ENCODE measurements at places on chromosomes 5 and 9. TPM values are rescaled to one million over a fixed set of nuclear protein-coding genes. Genes with fewer than 3 reads are reported as not detected.

The ZNG1A gene
- total RNA-seq, result 18.9 TPM

The CCNI2 gene
- 0.16 TPM for total RNA-seq

The KLHL9 gene
- 13.8 TPM for total RNA-seq

The PRXL2C gene
- 13.3 TPM for total RNA-seq

The PCDHGB6 gene
- total RNA-seq, result 0.61 TPM

The DPYSL3 gene
- total RNA-seq, result 3.0 TPM

The ASPN gene
- total RNA-seq, result not detected

The GRIA1 gene
- total RNA-seq, result 1.3 TPM

The SLC6A18 gene
- total RNA-seq, result not detected

The BARHL1 gene
- not detected for total RNA-seq
